Hindlimb muscle (tissue), 1 donor: ENCODE measurements at places on chromosomes 6 and 20. TPM values are rescaled to one million over a fixed set of nuclear protein-coding genes. Genes with fewer than 3 reads are reported as not detected.
A peak's percentile ranks its signal among the peaks of the same experiment; 100 is the strongest.

Gene KIAA1586
- polyA plus RNA-seq = 10.8 TPM

Gene ERVFRD-1
- 0.08 TPM for polyA plus RNA-seq

Gene WFDC2
- not detected for polyA plus RNA-seq

Gene LTB
- 1.5 TPM for polyA plus RNA-seq

Gene RING1
- polyA plus RNA-seq = 36.0 TPM

Gene SLC22A1
- 0.77 TPM for polyA plus RNA-seq

Gene NKX2-2
- polyA plus RNA-seq = not detected

Gene SLC9A8
- polyA plus RNA-seq = 6.7 TPM

Gene UBE2J1
- 34.8 TPM for polyA plus RNA-seq

Gene MATN4
- 0.45 TPM for polyA plus RNA-seq

Gene ATAT1
- polyA plus RNA-seq = 21.3 TPM

DNA sequence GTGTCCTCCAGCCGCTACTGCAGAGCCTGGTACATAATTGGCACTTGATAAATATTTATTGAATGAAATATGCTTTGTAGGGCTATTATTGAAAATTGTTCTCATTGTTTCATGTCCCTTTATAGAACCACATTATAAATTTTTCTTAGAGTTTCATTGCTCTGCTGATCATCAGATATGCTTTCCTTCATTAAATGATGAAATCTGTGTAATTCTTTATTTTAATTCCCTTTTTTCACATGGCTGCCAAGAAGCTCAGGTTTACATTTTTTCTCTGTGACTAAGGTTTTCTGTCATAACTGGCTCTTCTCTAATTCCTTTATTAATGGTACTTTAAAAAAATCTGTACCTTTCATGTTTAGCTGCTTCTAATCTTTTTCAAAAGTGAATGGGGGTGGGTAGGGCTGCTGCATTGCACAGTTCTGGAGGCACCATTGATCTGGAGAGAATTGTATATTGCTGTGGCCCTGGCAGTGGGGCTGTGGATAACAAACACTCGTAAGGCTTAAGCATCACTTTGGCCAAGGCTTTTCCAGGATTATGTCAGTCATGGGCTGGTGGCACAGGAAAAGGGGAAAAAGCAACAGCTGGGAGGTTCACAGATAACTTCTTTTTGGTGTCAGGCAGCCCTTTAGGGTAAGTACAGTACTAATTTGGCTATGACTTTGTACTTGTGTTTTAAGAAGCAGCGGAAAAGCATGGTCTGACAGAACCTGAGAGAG, 43.8 kb downstream of the ARFGEF2 start:
- DNase-seq = no peak

DNA sequence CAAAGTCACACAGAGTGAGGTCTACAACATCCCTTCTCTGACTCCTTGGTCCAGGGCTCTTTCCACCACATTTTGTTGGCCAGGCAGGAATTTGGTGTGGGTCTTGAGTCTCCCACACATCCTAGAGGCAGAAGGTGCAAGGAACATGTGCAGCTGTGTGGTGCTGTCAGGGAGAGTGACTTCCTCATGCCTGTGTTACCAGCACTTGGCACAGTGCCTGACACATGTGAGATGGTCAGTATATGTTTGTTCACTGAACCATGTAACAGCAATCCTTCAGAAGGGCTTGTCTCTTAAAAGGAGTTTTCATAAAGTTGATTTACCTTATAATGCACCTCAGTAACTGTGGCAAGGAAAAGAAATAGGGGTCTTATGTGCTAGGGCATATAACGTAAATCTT, 168.5 kb downstream of the CDC5L start:
- DNase-seq = no peak

GRCh38 chr20:5395932-5396727, 79.4 kb upstream of the PROKR2 start:
- no peak for DNase-seq

- no peak for DNase-seq
Observed at GRCh38 chr6:16352258-16352635, 113.9 kb downstream of the GMPR start.

- no peak for DNase-seq
Observed at GRCh38 chr6:75621846-75622245, 20.2 kb downstream of the SENP6 start.

- DNase-seq = peak; percentile 22
Observed at GRCh38 chr6:4774715-4775493, 1.3 kb upstream of the CDYL start.

DNA sequence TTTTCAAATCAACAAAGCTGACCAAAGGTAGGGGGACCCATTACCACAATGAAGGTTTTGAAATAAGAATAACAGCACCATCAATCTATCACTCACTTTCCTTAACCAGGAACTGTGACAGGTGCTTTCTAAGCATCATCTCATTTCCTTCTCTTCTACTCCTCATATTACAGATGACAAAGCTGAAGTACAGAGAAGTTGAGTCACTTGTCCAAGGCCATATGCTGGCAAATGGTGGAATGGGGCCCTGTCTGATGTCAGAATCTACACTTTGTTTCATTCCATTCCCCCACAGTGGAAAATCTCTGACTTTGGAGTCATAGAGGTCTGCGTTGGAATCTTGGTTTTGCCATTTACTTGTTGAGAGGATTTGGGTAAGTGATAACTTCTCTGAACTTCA, 222.5 kb upstream of the LRFN2 start:
- DNase-seq = no peak

DNA sequence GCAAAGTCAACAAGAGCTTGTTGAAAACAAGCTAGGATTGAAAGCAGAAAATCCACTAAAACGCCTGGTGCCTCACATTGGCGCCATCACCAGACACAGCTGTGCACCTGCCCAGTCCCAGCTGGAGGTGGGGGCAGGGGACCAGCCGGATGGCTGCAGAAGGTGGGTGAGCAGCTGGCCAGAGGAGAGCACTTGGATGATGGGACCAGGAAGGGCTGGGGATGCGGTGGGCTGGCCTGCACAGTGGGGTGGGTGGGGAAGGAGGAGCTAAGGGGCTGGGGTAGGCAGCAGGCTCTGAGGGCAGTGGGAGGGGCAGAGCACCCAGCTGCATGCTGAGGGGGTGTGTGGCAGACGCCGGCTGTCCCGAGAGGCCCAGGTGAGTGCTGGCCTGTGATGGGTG, 7.1 kb downstream of the CABLES2 start:
- no peak for DNase-seq

- DNase-seq = no peak
Observed at GRCh38 chr6:133918208-133918930, 29.5 kb downstream of the TCF21 start.

- DNase-seq = no peak
Observed at GRCh38 chr6:142725024-142725770, 219.8 kb downstream of the HIVEP2 start.

GRCh38 chr6:11462742-11463397, 74.7 kb upstream of the TMEM170B start:
- no peak for DNase-seq

DNA sequence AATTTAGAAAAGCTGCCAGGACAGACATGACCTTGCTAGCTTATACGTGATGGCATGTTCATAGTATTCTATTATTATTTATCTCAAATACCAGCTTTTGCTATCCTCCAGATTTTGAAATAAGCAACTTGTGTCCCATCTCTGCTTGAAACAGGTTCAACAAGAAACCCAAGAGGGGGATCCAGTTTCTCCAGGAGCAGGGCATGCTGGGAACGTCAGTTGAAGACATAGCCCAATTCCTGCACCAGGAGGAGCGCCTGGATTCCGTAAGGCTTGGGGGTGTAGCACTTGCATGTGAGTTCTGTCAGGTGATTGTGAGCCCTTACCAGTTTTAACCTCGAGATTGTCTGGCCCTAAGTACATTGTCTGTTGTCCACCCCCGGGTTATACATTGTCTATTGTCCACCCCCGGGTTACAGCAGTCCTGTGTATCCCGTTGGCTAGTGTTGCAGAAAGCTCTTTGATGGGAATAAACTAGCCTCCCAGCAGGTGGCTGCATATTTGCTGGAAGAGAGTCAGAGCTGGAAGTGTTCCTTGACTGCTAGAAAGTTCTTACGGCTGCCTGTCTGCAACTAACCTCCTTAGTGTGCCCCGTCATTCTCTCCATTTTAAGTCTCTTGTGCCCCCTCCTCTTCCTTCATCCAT, 61.4 kb upstream of the CSE1L start:
- no peak for DNase-seq

DNA sequence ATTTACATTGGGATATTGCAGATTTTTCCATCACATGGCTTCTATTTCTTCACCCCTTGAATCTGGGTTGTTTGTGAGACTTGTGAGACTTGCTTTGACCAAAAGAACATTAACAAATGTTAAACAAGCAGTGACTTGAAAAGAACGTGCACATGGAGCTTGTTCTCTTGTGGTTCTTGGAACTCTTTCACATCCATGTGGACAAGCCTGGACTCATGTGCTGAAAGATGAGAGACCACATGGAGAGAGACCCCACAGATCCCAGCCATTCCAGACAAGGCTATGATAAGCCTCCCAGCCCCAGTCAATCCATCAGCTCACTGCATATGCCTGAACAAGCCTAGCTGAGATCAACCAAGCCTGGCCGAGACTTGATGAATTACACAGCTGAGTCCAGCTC, 1365.7 kb upstream of the GJE1 start:
- no peak for DNase-seq
